ENCODE measurements at places on chromosomes 2 and 18.

- no peak for DNase-seq
These were observed 713.0 kb downstream of the TDRD15 start for GRCh38 chr2:21836719-21837118.

DNA sequence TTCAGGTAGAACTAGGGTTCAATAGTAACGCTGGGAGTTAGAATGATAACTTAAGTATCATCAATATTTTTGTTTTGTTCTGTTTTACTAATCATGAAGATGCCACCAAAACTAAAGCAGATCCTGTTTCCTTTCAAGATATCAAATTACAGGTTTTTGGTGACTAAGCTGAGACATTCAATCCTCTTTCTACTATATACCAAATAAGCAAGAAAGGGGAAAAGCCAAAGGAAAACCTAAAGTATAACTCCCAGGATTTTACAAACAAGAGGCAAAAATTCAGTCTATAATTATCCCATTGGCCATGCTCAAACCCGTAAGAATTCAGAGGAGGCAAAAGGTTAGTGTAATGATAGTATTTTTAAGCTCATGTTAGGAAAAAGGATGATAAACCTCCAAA is 175.2 kb upstream of the CCDC150 start:
- DNase-seq: no peak

DNA sequence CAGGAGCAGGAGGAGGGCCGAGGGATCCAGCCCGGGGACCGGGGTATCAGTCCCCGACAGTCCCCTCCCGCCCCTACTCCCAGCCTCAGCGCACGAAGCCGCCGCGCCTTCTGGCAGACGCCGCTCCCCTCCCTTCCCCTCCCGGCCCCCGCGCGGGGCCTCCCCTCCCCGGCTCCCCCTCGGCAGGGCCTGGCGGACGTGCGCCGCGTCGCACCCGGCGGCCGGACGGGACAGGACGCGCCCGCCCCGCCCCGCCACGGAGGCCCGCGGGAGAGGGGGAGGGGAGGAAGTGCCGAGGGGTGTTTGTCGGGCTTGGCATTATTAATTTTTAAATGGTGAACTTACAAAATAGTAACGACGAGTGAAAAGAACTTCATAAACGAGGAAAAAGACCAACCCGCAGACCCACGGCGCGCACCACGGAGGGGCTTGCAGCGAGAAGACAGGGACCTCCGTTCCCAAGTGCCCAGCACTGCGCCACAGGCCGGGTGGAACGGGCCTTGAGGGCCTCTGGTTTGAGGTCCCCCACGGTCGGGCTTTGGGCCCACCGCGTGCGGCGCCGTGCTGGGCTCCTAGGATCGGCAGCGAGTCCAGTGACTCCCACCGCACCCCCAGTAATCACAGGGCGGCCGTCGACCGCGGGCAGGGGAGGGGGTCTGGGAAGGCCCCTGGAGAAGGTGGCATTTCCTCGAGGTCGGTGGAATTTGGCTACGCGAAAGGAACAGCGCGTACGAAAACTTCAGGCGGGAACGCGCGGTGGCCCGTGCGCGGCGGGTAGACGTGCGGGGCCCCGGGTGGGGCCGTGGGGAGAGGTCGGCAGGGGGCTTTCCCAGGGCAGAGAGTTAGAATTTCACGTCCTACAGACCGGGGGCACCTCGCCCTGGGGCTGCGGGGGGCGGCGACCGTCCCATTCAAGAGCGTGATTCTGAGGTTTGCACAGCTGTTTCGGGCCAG is 954 bp upstream of the CTDSP1 start:
- peak; percentile 83 for DNase-seq

- DNase-seq: no peak
These were observed 80.4 kb downstream of the ARHGEF4 start for GRCh38 chr2:130917006-130917688.

GRCh38 chr2:179274749-179275148 is 10.1 kb upstream of the SESTD1 start:
- no peak for DNase-seq

DNA sequence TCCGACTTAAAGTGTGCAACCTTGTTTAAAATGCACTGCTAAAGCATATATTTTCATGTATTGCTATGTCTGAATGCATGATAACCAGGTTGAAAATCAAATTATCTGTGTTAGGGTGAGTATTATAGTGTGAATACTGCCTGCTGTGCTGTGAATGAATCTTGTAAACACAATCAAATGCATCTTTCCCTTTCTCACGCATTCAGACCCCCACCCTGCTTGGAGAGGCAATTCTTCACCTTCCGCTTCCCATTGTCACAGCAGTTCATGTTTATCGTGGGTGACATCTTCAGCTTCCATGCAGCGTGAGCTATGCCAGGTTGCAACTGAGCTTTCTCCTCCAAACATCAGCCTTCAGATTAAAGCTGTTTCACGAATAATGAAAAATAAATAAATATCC is 418.0 kb downstream of the MEIS1 start:
- DNase-seq: no peak

GRCh38 chr2:138013639-138014038 is 49.4 kb downstream of the HNMT start:
- DNase-seq: no peak

GRCh38 chr2:186927185-186927866 is 78.4 kb upstream of the ZSWIM2 start:
- DNase-seq: no peak

DNA sequence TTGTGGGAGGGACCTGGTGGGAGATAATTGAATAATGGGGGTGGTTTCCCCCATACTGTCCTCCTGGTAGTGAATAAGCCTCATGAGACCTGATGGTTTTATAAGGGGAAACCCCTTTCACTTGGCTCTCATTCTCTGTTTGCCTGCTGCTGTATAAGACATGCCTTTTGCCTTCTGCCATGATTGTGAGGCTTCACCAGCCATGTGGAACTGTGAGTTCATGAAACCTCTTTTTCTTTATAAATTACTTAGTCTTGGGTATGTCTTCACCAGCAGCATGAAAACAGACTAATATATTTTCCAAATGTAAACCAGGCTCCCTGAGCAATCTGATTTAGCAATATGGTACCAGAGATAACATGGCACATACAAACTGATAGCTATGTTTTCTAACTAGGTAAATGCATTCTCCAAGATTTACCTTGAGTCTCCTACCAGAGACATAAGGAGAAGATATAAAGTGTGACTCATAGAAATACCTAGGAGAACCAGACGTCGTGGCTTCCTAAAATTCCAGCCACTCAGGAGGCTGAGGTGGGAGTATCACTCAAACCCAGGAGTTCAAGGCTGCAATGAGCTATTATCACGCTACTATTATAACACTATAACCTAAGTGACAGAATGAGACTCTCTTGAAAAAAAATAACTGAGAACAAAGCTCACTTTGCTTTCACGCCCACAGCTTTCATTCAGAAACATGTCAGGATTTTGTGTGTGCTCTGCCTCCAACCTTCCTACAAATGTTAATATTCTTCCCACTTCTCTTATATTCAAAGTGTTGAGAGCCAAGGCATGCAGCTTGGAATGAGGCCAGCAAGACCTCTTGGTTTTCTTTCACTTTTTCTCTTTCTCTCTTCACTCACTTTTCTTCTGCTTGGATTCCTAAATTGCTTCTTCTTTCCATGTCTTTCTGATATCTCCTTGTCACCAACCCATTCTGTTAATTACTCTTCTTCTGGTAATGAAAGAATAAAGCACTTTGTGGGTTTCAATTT is 263.9 kb upstream of the UBE2E3 start:
- DNase-seq: no peak

DNA sequence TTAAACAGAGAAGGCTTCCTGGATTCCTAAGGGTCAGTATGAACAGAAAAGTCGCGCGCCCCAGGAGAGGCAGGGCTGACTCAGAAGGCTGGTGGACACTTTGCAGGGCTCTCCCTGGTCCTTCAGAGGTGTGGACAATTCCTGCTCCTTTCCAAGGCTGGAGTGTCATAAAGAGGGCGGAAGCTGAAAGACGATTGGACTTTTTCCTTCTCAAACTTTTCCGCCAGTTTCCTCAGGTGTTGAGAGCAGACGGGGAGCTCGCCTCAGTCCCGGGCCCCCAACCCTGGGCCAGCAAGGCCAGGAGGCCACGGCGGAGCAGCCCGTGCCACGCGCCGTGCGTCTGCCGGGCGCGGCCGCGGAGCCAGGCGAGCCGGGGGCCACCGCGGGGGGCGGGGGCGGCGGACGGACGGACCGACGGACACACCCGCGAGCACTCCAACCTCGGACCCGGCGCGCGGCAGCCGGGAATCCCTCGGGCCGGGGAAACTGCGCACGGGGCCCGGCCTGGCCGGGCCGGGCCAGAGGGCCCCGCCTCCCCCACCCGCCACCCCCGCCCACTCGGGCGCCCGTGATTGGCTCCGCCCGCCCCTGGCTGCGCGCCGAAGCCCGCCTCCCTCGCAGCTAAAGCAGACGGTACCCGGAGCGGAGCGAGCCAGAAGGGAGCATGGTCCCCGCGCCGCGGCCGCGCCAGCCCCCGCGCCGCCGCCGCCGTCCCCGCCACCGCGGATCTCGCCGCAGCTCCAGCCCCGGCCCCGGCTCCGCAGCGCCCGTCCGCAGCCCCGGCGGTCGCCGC is at the start of gene KLHL29:
Gene KLHL29 (plus strand): TSS at position 629 of the 793 bp plus-strand sequence. CDS start 177,018 bp downstream, outside the sequence.
- DNase-seq: peak; percentile 90

GRCh38 chr18:63679820-63680606 is 18.3 kb upstream of the SERPINB3 start:
- no peak for DNase-seq

DNA sequence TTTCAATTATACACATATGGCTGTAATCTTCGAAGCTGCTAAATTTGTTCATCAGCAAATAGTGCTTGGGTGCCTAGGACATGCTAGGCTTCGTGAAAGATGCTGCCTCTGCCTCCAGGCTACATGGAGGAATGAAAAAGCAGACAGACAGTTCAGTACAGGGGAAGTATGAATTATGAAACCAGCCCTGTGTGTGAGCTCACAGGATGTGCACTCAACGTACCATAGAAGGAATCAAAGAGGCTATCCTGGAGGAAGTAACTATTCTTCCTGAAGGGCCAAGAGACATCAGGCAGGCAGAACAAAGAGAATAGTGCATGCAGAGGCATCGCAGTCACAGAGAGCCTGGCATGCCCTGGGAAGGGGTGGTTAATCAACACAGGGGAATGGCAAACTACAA is 61.4 kb downstream of the DYM start:
- no peak for DNase-seq

DNA sequence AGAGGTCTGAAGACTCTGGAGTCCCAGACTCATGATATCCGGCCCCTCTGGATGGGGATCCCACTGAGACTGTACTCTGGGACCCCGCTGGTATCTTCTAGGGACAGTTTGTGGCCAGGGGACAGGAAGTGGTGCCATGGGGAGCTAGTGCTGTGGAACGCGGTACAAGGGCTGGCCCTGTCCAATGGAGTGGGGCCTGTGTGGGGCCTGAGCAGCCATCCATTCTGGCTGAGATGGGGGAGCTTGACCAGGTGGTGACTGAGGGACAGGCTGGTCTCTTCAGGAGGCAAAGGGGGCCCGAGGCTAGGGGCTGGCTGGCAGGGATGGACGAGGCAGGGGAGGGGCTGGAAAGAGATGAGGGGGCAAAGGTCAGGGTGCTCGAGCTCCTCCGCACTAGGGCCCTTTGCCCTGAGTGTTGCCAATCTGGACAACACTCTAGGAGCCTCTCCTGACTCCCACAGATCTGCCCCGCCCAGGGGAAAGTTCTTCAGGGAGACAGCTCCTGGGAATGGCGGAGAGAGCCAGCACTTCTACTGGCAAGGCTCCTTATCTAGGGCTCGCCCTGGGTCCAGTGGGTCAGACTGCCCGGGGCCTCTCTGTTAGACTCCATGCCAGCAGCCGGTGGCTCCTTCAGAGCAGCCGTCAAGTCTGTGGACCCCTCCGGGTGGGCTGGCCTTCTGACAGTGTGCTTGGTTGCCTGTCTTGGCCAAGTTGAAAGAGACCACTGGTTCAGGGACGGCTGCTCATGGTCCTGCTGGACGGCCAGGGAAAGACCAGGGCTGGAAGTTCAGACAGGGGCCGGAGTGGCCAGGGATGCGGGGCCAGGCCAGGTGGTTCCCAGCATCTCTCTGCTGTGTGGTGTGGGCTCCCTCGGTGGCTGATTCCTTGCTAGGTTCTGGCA is 12.3 kb downstream of the MALL start:
- DNase-seq: no peak

GRCh38 chr2:44767691-44768090 is 173.8 kb upstream of the SIX3 start:
- no peak for DNase-seq

GRCh38 chr18:62954366-62954765 is 239.0 kb downstream of the PHLPP1 start:
- DNase-seq: no peak

DNA sequence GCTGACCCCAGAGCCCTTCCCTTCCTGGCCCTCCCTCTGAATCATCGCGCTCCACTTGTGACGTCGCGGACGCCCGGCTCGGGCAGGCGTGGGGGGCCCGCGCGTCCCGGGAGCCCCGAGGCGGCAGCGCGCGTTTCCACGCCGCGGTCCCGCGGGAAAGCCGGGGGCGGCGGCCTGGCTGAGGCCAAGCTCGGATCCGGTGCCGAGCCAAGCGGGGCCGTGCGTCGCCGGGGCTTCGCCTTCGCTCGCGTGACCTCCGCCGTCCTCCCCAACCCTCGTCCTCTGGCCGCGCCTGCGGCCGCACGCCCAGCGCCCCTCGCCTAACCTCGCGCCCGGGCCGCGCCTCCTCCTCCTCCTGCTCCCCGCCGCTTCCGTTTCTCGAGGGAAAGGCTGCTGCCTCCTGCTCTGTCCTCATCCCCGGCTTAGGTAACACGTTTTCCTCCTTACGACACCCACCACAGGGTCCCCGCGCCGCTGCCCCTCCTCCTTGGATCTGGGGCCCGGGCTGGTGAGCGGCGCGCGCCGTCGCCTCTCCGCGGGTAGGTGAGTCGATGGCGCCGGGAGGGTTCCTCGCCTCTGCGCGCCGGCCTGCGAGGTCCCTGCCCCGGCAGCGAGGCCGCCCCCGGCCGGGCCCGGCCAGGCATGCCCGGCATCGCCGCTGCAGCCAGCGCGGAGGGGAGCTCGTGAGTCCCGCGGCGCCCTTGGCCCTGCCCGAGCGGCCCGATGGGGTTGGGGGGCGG is at the start of gene INPP1:
Gene INPP1 (plus strand): TSS at position 54 of the 740 bp plus-strand sequence. CDS start 16,514 bp downstream, outside the sequence.
- peak; percentile 73 for DNase-seq

- no peak for DNase-seq
These were observed 122.8 kb downstream of the TMEM200C start for GRCh38 chr18:5772306-5773105.

DNA sequence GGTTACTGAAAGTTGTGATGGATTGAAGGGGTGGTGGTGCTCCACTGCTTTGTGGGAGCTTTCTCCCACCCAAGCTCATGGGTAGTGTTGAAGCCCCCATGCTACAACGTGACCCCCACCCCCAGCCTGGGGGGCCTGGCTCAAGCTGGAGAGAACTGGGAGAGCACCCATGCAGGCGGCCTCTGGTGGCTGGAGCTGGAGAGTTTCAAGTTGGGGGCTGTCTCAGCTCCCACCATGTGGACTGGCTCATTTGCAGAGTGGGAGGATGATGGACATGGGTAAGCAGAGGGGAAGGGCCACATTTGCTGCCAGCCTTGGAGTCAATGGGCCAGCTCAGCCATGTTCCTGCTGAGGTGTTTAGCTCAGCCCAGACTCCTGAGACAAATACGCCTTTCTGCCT is 62.8 kb downstream of the INPP4A start:
- no peak for DNase-seq
